ENCODE measurements at places on chromosomes 1 and 21. TPM values are rescaled to one million over a fixed set of nuclear protein-coding genes. Genes with fewer than 3 reads are reported as not detected.
A peak's percentile ranks its signal among the peaks of the same experiment; 100 is the strongest.

DNA sequence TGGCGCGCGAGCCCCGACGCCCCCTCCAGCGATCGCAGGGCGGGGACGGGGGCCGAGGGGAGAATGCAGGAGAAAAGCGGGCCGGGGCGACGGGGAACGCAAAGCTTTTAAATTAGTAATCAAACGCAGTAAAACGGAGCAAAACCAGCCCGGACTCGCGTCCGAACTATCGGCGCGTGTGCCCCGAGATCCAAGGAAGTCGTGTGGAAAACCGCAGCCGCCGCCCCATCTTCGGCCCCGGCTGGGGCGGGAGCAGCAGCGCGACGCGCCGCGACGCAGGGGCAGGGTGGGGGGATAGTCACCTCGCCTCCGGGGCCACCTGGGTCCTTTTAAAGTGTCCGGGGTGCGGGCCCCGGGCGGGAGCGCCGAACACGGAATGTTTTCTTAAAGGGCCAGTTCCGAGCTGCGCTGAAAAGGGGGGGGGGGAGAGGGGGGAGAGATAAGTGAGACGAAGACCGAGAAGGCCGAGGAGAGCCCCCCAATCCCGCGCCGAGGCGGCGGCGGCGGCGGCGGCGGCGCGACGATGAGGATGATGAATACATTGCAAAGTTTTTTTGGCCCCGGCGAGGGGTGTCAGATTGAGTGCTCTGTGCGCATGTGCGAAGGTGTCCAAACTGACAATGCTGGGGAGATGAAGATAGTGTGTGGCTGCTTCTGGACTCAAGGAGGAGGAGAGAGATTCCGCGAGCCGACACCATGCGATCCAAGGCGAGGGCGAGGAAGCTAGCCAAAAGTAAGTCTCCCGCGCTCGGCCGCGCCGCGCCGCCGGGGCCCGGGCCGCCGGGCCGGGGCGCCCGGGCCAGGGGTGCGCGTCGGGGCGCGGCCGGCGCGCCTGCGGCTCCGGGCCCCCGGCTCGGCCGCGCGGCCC, at the start of gene PRDM16:
Gene PRDM16, plus strand, starts transcription at position 640 of the 868 bp plus-strand sequence. Its CDS starts 57 bp downstream, at position 697.
- no peak for DNase-seq

GRCh38 chr1:185156288-185156853, 382 bp downstream of the TRMT1L start:
- peak; percentile 64 for DNase-seq

DNA sequence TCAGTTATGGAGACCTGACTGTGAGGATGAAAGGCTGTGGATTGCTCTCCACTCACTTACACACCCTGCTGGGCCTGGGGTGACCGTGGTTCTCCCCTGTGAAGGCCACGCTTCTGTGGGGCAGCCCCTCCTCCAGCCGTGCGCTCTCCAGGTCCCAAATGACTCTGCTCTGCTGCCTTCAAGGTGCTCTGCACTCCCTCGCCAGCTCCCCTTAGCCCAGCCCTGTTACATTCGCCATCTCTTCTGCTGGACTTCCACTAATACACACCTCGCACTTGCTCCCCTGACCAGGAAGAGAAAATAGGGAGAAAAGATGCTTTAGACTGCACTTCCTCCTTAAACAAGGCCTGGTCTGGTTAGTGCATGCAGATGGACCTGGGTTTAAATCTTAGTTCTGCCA, 24.6 kb downstream of the OPTC start:
- DNase-seq = no peak

The CXADR gene
- polyA plus RNA-seq = 4.9 TPM

DNA sequence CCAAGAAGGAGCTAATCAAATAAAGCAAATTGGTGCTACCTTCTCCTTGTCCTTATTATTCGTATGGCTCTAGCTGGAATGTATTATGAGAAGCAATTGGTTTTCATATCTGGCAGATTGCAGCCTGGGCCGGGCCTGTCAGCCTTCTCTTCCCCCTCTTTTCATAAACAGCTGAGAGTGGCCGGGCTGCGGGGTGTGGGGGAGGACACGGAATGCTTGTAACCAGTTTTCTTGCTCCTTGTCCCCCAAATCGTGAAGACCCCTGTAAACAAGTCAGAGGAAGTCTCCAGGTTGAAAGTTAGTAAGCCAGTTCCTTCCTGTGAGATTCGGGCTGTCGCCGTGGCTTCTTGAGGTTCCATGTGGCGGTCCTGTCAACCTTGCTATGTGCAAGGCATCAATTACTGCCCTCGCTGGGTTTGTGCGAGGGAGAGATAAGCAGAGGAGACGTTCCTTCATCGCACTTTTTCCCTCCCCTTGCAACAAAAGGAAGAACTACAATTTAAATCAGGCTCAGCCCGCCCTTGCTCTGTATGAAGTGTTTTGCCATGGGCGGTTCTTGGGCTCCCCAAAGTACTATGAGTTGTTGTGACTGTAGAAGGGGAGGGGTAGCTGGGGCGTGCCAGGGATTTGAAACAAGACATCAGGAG, 450.7 kb downstream of the CAMTA1 start:
- DNase-seq = no peak

The HSD3B1 gene
- polyA plus RNA-seq = not detected

GRCh38 chr1:162251102-162251501, 125.6 kb downstream of the SPATA46 start:
- DNase-seq = no peak

DNA sequence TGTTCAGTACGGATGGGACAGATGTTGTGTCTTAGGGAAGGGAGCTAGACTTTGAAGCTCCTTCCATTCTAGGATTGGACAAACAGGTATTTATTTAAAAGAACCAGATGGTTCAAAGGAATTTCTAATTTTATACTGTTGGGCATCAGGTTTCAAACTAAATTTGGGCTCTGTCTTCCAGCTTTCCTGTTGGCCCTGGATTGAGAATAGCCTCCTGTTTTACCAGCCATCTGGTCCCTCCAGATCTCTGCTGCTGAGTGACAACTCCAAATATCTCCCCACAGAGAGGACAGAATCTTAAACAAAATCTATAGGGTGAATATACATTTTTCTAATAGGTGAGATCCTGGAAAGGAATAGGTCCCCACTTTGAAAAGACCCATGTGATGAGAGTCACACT, 52.5 kb upstream of the CNIH3 start:
- no peak for DNase-seq

- DNase-seq = no peak
Observed at GRCh38 chr21:45873418-45873817, 108.2 kb upstream of the COL6A1 start.

The SLC5A3 gene
- polyA plus RNA-seq = 17.4 TPM

- no peak for DNase-seq
Observed at GRCh38 chr1:90800012-90800717, 83.1 kb upstream of the BARHL2 start.

GRCh38 chr1:212067787-212068186, 32.2 kb downstream of the DTL start:
- DNase-seq = no peak

DNA sequence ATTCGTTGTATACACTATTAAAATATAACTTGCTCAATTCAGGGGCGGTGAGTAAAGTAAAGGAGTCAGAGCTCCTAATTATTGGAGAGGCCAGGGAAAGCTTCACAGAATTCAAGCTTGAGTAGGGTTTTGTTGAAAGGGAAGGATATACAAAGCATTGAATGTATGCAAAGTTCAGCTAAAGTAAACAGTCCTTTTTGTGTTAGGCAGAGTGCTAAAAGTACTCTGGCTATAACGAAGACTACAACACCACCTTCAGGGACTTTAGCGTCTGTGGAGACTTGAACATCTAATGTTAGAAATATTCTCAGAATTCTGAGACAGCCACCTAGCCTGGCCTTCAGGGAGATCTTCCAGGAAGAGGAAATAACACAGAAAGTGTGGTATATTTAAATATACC, 1.1 kb downstream of the FALEC start:
- no peak for DNase-seq

The CFHR4 gene
- polyA plus RNA-seq = not detected

DNA sequence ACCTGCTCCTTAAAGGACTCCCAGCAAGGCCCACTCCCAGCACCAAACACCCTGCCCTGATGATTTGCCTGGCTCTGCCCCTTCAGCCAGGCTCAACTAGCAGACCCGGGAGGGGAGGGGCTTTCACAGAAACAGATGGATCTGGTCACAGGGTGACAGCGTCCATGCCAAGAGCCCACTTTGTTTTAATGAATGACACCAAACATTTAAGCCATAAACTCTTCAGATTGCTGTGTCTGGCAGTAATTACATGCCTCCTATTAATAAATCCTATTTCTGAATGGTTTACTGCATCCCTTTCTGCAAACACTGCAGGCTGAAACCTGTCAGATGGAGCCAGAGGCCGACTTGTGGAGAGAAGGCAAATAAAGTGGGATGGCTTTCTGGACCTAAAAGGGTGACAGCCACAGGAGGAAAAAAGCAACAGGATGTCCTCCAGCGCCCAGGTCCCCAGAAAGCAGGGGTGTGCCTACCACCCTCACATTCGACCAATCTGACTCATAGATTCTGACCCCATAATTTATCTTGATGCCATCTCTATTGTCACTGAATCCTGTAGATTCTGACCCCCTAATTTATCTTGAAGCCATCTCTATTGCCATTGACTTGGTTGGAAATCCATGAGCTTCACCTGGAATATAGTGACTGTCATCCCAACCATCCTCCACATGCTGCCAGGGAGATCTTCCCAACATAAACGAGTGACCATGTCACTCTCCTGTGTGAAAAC, 200.9 kb downstream of the PLPP3 start:
- DNase-seq = no peak

DNA sequence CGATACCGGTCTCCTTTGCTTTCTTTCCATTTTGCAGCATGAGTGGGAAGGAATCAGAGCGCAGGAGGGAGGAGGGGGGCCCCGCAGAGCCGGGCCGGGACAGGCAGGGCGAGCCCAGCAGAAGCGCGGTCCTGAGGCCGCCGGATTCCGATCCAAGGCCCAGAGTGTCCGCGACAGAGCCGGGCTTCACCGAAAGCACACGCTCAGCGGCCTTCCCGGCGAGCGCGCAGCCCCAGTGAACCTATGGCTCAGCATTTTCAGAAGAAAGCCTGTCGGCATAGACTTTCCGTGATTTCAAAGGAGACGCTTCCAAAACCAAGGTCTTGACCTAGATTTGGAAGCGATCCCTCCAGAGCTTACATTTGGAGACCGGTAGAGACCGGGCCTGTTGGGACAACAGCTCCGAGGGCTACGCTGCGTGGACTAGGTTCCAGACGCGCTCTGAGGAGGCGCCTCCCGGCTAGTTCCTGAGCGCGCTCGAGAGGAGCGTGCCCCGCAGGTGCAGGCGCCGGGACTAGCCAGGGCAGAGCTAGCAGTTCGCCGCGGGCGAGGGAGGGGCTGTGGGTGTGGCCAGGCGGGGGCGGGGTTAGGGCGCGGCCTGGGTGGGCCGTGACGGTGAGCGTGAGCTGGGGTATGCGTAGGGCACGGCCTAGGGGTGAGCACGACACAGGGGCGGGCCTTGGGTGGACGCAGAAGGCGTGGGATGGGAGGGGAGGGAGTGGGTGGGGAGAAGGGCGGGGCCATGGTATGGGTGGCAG, 27.8 kb upstream of the PRSS38 start:
- no peak for DNase-seq

The TEKT2 gene
- 8.5 TPM for polyA plus RNA-seq

- DNase-seq = no peak
Observed at GRCh38 chr1:37878071-37878470, 18.7 kb upstream of the MTF1 start.

- DNase-seq = no peak
Observed at GRCh38 chr1:68454534-68454933, 4.8 kb upstream of the RPE65 start.

The TEX38 gene
- 0.33 TPM for polyA plus RNA-seq

DNA sequence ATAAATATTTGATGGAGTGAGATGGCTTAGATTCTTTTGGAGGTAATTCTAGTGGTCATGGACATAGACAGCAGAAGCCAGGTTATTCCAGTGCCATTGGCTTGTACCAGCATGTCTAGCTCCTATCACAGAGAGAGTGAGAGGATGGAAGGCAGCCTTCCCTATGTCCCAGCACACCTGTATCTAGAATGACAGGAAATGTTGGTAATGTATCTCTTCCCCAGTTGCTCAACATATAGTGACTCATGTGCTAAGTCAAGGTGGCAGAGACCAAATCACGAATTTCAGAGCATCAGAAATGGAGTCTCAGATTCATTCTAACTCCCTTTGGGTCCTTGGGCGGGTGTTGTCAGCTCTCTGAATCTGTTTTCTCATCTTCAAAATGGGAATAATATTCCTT, 28.4 kb downstream of the METTL13 start:
- no peak for DNase-seq

GRCh38 chr1:181033799-181034451, at the start of gene MR1:
TSS of gene MR1 (plus strand) at chr1:181033983. CDS start at chr1:181034008, 25 bp downstream.
- peak; percentile 56 for DNase-seq

GRCh38 chr1:8740034-8740449, 77.4 kb downstream of the RERE start:
- no peak for DNase-seq

The PADI2 gene
- 2.2 TPM for polyA plus RNA-seq

GRCh38 chr1:51327386-51327785, 3.0 kb downstream of the TTC39A start:
- DNase-seq = no peak

- DNase-seq = no peak
Observed at GRCh38 chr1:113835686-113836290, 23.5 kb upstream of the RSBN1 start.

- no peak for DNase-seq
Observed at GRCh38 chr1:165375623-165376022, 19.1 kb upstream of the LMX1A start.

The IRF6 gene
- 16.4 TPM for polyA plus RNA-seq

- DNase-seq = no peak
Observed at GRCh38 chr1:54839824-54840223, 38.7 kb upstream of the TTC22 start.

- no peak for DNase-seq
Observed at GRCh38 chr1:92975551-92976232, 14.4 kb upstream of the DIPK1A start.

GRCh38 chr1:155773221-155773620, 83.8 kb downstream of the GON4L start:
- DNase-seq = no peak

The ITLN2 gene
- not detected for polyA plus RNA-seq

GRCh38 chr1:18385239-18385790, 95.4 kb upstream of the KLHDC7A start:
- DNase-seq = peak; percentile 52

The CCDC30 gene
- 19.9 TPM for polyA plus RNA-seq

DNA sequence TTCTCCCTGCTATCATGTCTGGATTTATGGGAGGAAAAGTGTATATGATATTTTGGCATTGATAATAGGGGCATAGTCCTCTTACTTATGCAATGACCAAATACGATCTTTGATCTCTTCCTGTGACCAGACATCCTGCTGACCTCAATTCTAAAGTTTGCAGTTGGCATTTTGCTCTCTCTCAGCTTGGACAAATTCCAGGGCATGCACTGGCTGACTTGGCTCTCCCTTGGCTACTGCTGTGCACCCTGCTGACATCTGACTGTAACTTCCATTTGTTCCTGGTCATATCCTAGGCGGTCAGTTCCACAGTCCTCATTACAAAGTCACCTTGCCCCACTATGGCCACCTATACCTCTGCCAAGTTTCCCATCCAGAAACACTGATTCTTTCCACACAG, 380.7 kb upstream of the NR5A2 start:
- DNase-seq = no peak

DNA sequence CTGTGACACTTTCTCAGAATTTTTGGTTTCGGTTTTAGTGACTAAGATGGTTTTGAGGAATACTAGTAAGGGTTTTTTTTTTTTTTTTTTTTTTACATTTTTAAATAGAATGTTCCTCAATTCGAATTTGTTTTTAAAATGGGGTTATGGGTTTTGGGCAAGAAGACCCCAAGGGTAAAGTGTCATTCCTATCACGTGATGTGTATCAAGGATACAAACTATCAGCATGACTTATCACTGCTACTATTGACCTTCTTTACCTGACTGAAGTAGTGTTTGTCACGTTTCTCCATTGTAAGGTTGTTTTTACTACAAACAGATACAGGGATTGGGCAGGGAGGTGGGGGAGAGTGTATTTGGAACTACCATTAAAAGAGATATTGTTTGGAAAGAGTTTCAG, 781.1 kb upstream of the ADGRL4 start:
- no peak for DNase-seq

- no peak for DNase-seq
Observed at GRCh38 chr1:32939655-32940371, 24.8 kb downstream of the RNF19B start.
